ENCODE measurements at places on chromosomes 2 and 18. TPM values are rescaled to one million over a fixed set of nuclear protein-coding genes. Genes with fewer than 3 reads are reported as not detected.

Gene GPR75
- 0.71 TPM for total RNA-seq

Gene GCG
- 0.14 TPM for total RNA-seq

Gene SDC1
- 16.8 TPM for total RNA-seq

Gene CD8B
- not detected for total RNA-seq

Gene ABCG5
- total RNA-seq: not detected

Gene CAPG
- 121 TPM for total RNA-seq

Gene SERPINB12
- total RNA-seq: not detected

Gene PRSS56
- not detected for total RNA-seq

Gene UGT1A5
- not detected for total RNA-seq

Gene UGT1A4
- not detected for total RNA-seq

Gene SCYGR4
- total RNA-seq: not detected

Gene IGFBP2
- 4.7 TPM for total RNA-seq

Gene ACVR1C
- total RNA-seq: under 0.01 TPM

Gene UGT1A10
- total RNA-seq: 0.83 TPM
